ENCODE measurements at places on chromosomes 4 and X.

GRCh38 chr4:173573286-173573685 lies 43.3 kb upstream of the HAND2 start:
- DNase-seq: no peak

GRCh38 chrX:112678831-112679230 lies 907 bp downstream of the LHFPL1 start:
- DNase-seq: no peak

- no peak for DNase-seq
Measured at GRCh38 chrX:103913356-103914020, 48.9 kb upstream of the TMSB15B start.

DNA sequence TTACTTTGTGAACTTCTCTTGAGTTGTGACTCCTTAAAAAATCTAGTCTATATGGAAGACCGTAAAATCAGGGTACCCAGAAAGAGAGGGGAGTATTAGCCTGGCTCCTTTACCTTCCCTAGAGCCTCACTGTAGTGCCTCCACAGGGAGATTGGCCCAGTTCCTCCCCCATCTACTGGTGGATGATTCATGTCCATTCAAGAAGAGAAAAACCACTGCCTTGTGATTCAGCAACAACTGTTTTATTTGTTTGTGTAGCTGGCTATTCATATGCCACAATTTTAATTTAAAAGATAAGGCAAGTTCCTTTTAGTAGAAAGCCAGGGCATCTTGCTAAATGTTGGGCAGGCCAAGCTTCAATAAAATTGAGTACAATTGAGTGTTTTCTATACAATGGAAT lies 221.8 kb upstream of the KCNIP4 start:
- no peak for DNase-seq

GRCh38 chr4:122855353-122855890 lies 28.8 kb downstream of the FGF2 start:
- no peak for DNase-seq

Measured in Karpas-422 (cell line).